ENCODE measurements at places on chromosomes 5 and 9.

GRCh38 chr5:68395926-68396511 lies 180.5 kb downstream of the PIK3R1 start:
- no peak for DNase-seq

DNA sequence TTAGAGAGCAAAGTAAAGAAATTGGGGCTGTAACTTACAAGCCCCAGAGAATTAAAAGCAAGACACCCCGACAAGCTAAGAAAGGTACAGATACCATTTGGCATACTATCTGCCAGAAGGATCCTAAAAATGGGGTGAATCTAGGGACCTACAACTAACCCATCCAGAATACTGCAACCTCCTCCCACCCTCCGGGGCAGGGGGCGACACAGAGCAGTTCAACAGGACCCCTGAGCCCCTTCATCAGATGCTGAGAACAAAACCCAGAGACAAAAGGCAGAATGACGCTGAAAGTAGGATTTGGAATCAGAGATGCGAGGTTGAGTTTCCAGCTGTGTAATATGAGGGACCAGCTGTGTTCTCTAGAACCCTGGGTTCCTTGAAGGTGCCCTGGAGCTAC lies 71.2 kb downstream of the EPB41L4B start:
- DNase-seq = no peak

- DNase-seq = no peak
Observed at GRCh38 chr5:27814983-27815382, 776.6 kb upstream of the CDH9 start.

DNA sequence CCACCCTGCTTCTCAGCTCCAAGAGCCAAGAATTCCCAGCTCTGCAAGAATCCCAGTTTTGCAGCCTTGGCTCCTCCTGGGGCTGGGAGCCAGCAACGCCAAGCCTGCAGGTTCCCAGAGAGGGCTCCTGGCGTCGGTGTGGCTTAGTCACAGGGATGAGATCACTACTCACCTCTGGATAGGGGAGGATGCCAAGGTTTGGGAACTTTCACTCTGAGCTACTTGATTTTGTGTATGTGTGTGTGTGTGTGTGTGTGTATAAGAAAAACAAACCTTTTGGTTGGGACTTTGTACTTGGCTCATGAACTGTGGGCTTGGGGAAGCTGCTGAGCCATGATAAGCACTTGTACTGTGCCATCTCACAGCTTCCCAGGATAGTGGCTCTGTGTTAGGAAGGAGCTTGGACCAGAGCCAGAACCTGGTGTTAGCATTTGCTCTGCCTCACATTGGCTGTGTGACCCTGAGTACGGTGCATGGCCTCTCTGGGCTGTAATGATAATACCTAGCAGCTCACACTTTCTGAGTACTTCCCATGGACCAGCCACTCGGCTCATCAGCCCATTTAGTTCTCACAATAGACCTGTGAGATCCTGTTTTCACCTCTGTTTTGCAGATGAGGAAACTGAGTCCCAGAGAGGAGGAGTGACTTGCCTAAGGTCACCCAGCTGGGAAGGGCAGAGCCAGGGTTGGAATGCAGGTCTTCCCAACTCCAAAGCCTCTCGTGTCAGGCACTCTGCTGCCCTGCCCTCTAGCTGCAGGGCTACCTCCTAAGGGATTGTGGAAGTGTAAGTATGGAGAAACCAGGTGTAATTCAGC lies 41.4 kb upstream of the DAB2IP start:
- no peak for DNase-seq

GRCh38 chr9:7298123-7298522 lies 501.5 kb downstream of the DMAC1 start:
- DNase-seq = no peak

GRCh38 chr5:39750661-39751060 lies 325.9 kb upstream of the DAB2 start:
- no peak for DNase-seq

DNA sequence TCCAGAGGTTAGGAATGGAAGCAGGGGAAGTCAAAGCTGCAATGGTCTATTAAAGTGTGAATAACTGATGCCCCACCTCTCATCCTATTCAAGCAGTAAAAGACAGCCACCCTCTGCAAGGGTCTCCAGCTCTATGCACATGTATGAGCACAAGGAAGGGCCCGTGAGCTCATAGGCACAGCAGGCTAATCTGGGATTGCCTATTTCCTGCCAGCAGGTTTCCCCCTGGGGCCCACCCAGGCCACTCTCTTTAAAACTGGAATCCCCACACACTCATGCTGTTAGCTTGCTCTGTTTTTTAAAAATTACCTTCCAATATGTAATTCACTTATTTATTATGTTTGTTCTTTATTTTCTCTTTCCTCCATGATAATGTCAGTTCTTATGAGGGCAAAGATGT lies 48.7 kb upstream of the ZNF366 start:
- no peak for DNase-seq

GRCh38 chr9:38294220-38294960 lies 98.1 kb upstream of the ALDH1B1 start:
- no peak for DNase-seq

DNA sequence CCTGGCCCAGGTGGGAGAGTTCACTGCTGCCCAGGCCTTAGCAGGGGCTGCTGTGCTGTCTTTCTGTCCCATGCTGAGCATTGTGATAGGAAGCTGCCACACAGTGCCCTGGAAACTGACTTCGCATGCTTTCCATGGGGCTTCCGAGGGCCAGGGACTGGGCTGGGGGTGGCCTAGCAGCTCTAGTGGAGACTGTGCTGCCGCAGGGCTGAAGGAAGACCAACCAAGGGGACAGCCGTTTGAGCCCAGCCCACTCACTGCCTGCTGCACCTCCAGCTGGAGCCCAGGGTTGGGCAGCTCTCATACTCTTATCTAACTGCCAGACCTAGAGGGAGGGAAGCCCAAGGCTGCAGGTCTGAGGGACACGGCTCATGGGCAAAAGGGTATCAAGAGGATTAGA lies 79.2 kb downstream of the RGS3 start:
- DNase-seq = no peak

DNA sequence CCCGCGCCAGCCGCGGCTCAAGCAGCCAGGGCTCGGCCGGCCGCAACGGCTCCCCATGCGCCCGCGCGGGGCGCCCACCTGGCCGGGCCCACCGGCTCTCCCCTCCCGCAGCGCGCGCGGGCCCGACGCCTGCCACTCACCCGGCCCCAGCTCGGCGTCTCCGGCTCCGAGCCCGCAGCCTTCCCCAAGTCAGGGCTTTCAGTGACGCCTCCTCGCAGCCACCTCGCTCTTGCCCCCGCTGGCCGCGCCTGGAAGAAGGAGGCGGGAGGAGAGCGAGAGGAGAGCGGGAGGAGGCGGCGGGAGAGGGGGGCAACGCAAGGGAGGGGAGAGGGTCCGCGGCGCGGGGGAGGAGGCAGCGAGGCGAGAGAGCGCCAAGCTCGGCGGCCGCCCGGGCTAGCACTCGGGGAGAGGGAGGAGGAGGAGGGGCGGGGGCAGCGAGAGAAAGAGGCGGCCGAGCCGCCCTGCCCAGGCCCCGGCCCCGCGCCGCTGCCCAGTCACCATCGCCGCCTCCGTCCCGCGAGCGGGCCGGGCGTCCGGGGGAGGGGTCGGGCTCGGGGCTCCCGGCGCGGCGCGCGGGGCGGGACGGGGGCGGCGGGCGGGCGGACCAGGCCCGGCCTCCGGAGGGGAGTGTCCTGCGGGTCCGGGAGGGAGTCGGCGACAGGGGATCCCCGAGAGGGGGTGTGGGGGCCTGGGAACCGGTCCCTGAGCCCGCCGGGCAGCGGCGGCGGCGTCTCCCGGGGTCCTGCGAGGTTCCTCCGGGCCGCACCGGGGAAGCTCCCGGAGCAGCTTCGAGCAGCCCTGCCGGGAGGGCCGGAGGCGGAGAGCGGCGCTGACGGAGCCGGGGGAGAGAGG lies at the start of gene LHFPL2:
TSS of gene LHFPL2 (minus strand) at position 414 of the 852 bp plus-strand sequence. CDS start 138,559 bp downstream, outside the sequence.
- peak; percentile 4 for DNase-seq

DNA sequence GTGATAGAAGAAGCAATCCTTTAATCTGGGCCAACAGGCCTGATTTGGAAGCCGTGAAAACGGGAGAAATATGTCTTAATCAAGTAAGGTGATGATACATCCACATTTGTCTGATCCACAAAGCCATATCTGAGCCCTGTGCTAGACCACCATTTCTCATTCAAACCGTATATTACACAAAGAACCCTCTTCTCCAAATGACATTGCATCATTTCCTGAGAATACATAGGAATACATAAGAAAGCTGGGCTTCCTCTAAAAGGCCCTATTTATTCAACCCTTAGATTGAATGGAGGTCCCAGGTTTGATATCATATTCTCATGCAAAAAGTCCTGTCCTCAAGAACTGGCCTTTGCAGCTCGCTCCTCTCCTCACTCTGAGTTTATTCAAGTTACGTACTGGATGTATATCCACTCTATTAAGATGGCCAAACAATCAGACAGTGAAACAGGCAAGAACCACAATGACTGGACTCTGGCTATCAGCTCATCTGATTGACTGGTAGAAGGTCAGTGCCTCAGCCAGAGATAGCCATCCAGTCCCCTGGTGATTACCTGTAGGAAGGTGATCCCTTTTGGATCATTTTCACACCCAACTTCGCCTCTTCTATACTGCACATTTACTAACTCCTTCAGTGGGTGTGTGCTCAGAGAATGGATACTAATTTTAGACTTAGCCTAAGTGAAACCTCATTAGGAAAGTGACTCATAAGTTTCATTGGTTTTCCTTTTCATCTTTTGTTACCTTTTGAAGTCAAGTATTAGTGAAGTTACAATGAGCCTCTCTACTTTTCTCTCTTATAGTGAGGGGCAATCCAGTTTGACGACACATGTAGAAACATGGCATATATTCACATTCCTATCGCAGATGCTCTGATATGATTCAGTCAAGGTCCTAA lies 167.6 kb upstream of the WWC1 start:
- DNase-seq = no peak

GRCh38 chr9:2019723-2020122 lies 4.6 kb downstream of the SMARCA2 start:
- DNase-seq = no peak

- no peak for DNase-seq
Observed at GRCh38 chr9:105047742-105048041, 119.7 kb upstream of the ABCA1 start.

DNA sequence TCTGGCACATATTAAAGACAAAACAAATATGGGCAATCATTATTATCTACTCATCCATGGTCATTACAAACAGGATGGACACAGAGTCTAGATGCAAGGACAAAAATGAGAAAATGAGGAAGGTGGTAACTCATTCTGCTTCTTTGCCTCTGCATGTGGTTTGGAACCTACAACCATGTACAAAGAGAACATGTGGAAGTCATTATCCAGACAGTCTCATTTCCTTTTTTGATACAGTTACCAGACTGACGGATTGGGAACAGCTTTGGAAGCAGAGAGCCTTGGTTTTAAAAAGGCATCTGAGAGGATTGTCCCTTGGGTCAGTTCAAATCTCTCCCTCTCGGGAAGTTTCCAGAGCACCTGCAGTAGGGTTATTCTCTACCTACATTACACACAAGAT lies 433.4 kb upstream of the TNC start:
- DNase-seq = no peak

- no peak for DNase-seq
Observed at GRCh38 chr5:168152660-168153059, 138.8 kb upstream of the WWC1 start.

GRCh38 chr9:6899274-6899673 lies 141.5 kb downstream of the KDM4C start:
- DNase-seq = no peak

GRCh38 chr9:33318225-33318624 lies 27.9 kb downstream of the NFX1 start:
- no peak for DNase-seq

DNA sequence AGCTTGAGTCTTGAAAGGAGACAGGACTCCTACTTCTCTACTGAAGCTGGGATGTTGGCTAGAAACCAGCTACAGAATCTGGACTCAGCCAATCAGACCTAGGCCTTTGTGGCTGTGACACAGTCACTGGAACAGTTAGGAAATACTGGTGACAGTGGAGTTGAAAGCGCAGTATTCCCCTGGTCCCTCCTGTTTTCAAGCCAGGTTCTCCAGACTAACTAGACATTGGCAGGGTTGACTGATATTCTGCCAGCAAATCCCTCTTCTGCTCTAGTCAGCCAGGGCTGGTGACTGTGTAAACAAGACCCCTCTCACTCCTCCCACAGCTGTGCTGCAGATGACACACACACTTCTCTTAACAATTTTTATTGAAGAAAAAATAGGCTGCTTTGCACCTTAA lies 8.7 kb downstream of the SHROOM1 start:
- DNase-seq = no peak

DNA sequence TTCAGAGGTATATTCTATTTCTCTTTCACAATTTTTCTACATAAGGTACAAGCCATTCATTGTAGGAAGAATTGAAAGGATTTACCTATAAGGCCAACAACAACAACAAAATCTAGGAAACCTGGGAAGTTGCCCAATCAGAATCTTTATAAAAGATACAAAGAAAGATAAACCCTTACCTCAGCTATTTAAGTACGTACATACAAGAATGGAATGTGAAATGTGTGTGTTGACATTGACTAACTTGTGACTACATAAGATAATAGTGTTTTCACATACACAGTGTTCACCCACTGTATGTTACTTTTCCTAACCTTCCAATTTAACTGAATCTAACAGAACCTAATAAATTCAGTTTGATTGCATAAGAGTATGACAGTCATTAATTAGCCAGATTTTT lies 154.1 kb downstream of the ADAMTS6 start:
- DNase-seq = no peak

- DNase-seq = no peak
Observed at GRCh38 chr5:34827588-34828506, 11.1 kb upstream of the TTC23L start.

GRCh38 chr5:148507648-148508047 lies 123.9 kb downstream of the FBXO38 start:
- no peak for DNase-seq

- DNase-seq = no peak
Observed at GRCh38 chr5:116442095-116442534, 132.5 kb downstream of the SEMA6A start.

GRCh38 chr5:78586251-78586650 lies 62.3 kb downstream of the LHFPL2 start:
- DNase-seq = no peak

GRCh38 chr9:29625292-29625731 lies 2052.0 kb upstream of the C9orf72 start:
- DNase-seq = no peak

GRCh38 chr5:74403771-74404170 lies 236.8 kb downstream of the ENC1 start:
- no peak for DNase-seq

GRCh38 chr9:109779711-109780452 lies at the start of gene PALM2AKAP2:
Gene PALM2AKAP2, plus strand, starts transcription at chr9:109780198. Its CDS starts 291 bp downstream, at chr9:109780489.
- no peak for DNase-seq
